ENCODE measurements at places on chromosomes 12 and 14. TPM values are rescaled to one million over a fixed set of nuclear protein-coding genes. Genes with fewer than 3 reads are reported as not detected.

GRCh38 chr12:22046968-22047390 lies 961 bp downstream of the CMAS start:
- no peak for DNase-seq

GRCh38 chr12:42564556-42564955 lies 25.0 kb downstream of the PRICKLE1 start:
- DNase-seq = no peak

- DNase-seq = no peak
These were observed 941 bp downstream of the ZDHHC17 start for GRCh38 chr12:76764856-76765255.

GRCh38 chr14:23067847-23068788 lies 10.8 kb upstream of the CDH24 start:
- DNase-seq = no peak

- DNase-seq = no peak
These were observed 96.1 kb downstream of the SCN8A start for GRCh38 chr12:51687177-51687576.

GRCh38 chr12:50677858-50678257 lies 86.0 kb upstream of the ATF1 start:
- DNase-seq = no peak

- DNase-seq = no peak
These were observed 27.2 kb downstream of the GLT8D2 start for GRCh38 chr12:104022786-104023185.

GRCh38 chr12:111457071-111457470 lies 51.3 kb downstream of the SH2B3 start:
- DNase-seq = no peak

- DNase-seq = no peak
These were observed 25.6 kb downstream of the SYNE3 start for GRCh38 chr14:95490727-95491451.

- no peak for DNase-seq
These were observed 186.1 kb upstream of the GARIN2 start for GRCh38 chr14:67002994-67003753.

GRCh38 chr14:79581912-79582576 lies 629.3 kb downstream of the DIO2 start:
- DNase-seq = no peak

- DNase-seq = peak; percentile 64
These were observed 5.1 kb upstream of the PSMA3 start for GRCh38 chr14:58239244-58240195.

- no peak for DNase-seq
These were observed 6.0 kb downstream of the CCDC60 start for GRCh38 chr12:119340578-119340977.

GRCh38 chr12:63410197-63410596 lies 258.1 kb downstream of the DPY19L2 start:
- no peak for DNase-seq

DNA sequence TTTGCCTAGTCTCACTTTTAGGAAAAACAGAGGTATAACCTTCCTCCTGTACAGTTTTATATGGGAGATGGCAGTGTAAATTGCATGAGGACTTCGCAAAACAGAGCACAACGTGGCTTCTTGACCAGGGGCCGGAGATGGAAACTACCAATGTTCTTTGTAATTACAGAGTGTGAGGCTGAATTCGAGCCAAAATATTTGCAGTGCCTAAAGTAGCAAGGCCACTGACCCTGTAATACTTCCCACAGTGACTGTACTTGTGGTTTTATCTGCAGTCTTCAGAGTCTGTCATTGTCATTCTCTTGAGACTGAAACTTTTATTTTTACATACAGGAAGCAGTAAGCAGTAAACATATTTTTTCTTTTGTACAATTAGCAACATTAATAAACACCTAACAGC lies 98.9 kb downstream of the RERG start:
- DNase-seq = no peak

Gene GZMH
- total RNA-seq = not detected

Gene RD3L
- 0.86 TPM for total RNA-seq

Gene PDE6H
- total RNA-seq = not detected

Gene OR4K13
- not detected for total RNA-seq

Gene OR4L1
- not detected for total RNA-seq

Gene CKAP4
- 14.4 TPM for total RNA-seq

Gene ZFP36L1
- total RNA-seq = 217 TPM

Gene DYRK2
- 85.6 TPM for total RNA-seq

Gene SPIC
- total RNA-seq = not detected

Gene IL25
- not detected for total RNA-seq

Gene MANSC1
- total RNA-seq = not detected

Gene TDG
- total RNA-seq = 27.0 TPM

Gene AICDA
- total RNA-seq = not detected
